ENCODE measurements at places on chromosomes 6 and 20.

DNA sequence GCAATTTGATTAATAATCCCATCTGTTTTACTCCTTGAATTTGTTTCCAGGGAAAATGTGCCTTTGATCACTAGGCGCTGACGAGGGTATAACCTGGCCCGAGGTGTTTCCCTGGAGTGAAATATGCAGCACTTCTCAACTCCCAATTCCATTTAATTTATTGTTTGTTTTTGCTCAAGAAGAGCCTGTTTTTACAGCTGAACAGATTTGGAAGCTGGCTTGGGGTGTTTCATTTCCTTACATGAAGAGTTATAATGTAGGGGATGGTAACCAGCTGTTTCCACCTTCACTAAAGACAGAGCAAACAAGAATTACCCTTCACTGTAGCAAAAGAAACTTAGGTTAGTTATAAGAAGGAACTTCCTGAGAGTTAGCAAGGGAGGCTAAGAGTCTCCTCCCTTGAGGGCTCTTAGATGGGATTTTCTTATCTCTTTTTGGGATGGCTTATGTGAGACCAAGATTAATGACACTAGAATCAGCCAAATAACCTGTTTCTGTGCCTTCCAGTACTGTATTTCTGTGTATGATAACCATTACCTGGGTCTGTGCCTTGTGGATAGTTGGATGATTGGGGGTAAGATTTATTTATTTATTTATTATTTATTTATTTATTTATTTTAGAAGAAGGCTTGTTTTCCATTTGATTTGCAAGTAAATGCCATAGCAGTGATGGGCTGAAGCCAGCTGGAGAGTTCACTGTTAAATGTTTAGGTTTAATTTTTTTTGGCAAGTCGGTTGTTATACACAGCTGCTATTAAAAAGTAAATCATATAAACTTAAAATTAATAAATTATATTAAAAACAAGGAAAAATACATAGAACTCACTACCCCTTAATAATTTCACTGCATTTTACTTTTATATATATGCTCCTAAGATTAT, 162.2 kb upstream of the BMP2 start:
- DNase-seq: no peak

DNA sequence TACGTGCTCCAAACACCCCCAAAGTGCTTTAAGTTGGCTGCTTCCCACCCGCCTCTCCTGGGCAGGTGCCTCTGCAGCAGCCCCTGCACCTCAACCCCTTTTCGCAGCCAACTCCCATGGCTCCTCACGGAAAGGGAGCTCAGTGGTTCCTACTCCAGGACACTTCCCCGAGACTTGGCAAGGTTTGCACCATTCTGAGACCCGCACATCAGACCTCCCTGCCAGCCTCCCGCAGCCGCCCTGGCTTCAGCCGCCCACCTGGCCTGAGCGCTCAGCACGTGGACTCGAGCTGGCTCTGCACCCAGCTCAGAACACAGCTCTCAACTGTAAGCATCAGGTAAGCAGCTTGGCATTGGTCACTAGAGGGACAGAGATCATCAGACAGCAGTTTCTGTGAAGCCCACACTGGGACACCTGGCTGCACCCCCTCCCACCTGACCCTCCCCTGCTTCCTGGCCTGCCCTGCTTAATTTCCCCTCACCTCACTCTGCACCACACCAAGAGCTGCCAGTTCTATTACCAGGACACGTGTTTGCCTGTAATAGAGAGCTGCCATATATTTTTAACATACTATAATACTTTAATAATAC, 28.5 kb downstream of the GMDS start:
- no peak for DNase-seq

DNA sequence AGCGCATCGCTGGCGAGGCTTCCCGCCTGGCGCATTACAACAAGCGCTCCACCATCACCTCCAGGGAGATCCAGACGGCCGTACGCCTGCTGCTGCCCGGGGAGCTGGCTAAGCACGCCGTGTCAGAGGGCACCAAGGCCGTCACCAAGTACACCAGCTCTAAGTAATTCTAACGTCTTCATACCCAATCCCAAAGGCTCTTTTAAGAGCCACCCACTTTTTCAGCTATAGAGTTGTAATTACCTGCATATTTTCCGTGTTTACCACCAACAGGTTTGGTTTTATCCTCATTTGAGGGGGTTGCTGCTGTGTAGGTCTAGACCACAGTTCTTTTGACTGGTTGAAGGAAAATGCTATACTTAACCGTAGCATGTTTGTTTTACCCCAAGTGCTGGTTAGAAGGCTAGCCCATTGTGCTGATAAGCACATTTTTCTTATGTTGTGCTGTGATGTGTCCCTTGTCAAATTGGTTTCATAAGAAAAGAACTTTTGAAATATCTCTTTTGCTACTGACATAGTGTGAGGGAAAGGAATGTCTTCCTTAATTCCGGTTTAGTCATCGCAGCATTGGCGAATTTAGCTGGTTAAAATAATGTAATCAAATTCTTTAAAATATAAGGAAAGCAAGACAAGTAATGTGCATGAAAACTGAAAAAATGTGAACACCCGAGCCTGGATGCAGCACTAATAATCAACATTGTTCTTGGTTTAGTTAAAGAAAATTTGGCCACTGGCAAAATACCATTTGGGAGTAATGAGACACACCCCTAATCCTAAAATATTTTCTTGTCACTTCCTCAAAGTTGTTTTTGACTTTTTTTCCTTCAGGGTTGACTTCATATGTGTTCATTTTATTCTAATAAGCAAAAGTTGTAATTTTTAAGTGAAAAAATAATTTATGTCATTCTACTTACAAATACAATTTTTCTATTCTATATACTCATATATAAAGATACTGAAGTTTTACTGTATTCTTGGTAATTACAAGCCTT, 112.8 kb downstream of the HFE start:
- no peak for DNase-seq

GRCh38 chr20:59571151-59571550, 33.2 kb upstream of the PHACTR3 start:
- DNase-seq: no peak

- DNase-seq: no peak
Observed at GRCh38 chr20:44990957-44991356, 24.6 kb downstream of the STK4 start.

DNA sequence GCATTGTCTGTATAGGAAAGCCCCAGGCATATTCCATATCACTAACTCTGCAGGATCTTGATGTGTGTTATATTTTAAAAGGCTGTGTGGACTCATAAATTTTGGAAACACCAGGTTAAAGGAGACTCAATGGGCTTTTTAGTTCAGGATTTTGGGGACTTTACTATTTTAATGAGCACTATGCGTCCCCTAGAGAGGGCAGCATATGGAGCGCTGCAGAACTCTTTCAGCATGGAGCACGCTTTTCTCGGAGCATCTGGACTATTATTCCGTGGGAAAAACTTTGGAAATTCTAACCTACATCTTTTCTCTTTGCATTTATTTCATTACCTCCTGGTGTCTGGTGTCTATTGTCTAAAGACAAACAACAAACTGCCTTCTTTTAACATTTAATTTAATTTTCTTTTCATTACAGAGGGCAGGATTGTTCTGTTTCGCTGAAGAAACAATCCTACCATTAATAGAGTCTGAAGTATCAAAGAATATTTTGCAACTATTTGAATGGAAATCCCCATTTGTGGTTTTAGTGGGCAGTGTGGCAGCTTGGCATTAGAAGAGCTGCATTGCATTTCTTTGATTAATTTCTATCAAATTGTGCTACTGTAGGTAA, 399.9 kb upstream of the HSF2 start:
- DNase-seq: no peak

- no peak for DNase-seq
Observed at GRCh38 chr6:2919401-2919800, 16.3 kb upstream of the SERPINB9 start.

- DNase-seq: no peak
Observed at GRCh38 chr6:140071601-140072062, 697.2 kb upstream of the CITED2 start.

- no peak for DNase-seq
Observed at GRCh38 chr6:131823276-131823902, 15.6 kb downstream of the ENPP1 start.
